ENCODE measurements at places on chromosomes 5 and 9.

DNA sequence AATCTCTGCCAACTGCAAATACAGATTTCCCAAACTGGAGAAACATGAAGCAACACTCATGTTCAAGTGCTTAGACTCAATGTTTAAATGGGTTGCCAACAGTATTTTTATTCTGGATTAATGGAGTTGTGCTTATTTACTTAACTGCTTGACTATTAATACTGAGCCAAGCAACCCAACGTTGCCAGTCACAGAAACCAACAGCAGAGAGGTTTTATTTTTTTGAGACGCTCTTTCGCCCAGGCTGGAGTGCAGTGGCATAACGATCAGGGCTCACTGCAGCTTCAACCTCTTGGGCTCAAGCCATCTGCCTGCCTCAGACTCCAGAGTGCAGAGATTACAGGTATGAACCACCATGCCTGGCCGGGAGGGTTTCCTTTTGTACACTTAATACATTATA is 8.5 kb upstream of the TMEM268 start:
- H3K4me3 ChIP-seq, result no peak overlapping the region
- peaks cover 5% of the 10 kb centered on the region for H3K36me3 ChIP-seq
- no peak overlapping the region for H3K27ac ChIP-seq

DNA sequence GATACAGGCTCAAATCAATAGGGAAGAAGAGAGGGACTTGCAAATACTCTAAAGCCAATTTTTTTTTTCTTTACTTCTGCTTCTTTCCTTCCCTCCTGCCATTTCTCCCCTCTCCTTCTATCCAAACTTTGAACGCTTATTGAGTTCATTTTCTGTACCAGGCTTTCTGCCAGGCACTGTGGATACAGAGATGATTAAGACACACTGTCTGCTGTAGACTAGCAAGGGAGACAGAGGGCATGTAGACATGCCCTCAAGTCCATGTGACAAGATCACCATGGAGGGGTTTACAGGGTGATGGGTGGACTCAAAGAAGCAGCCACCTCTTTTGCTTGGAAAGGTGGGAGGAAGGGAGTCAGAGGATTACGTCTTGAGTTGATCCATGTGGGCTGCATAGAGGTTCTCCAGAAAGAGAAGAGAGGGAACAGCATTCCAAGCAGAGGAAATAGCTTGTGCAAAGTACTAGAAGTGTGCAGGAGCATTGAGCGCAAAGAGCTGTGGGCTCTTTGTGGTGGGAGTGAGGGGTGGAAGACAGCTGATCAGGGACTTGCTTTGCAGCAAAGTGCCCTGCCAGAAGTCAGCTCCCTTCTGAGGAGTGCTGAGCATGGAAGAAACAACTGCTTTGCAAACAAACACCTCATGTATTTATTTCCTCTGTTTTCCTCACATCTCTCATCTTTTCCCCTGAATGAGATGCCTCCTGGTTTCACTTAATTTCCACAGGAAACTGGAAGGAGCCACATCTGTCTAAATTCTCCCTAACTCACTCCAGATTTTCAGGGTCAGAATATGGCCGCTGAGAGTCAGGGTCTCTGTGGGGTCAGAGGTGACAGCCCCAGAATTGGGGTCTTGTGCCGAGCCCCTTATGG is 64.4 kb upstream of the COL15A1 start:
- no peaks in the 10 kb centered on the region for H3K27me3 ChIP-seq
- no peaks in the 10 kb centered on the region for H3K36me3 ChIP-seq
- no peak overlapping the region for H3K4me3 ChIP-seq
- H3K27ac ChIP-seq, result no peak overlapping the region
- H3K4me1 ChIP-seq, result no peaks in the 10 kb centered on the region

GRCh38 chr5:73532195-73532594 is 33.2 kb downstream of the ANKRA2 start:
- no peaks in the 10 kb centered on the region for H3K36me3 ChIP-seq
- no peak overlapping the region for H3K27ac ChIP-seq
- no peaks in the 10 kb centered on the region for H3K4me1 ChIP-seq
- no peaks in the 10 kb centered on the region for H3K27me3 ChIP-seq
- no peak overlapping the region for H3K4me3 ChIP-seq

DNA sequence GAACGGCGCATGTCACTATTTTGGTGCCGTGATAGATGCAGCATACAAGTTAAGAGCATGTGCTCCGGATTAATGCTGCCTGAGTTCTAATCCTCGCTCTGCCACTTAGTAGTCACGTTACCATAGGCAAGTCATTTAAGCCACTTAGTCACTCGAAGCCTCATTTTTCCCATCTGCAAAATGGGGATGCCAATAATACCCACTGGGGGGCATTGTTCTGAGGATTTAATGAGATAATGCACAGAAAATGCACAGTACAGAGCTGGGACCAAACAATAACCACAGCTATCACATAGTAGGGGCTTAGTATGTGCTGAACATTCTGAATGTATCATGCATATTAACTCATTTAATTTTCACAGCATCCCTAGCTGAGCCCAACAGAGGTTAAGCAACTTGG is 9.1 kb downstream of the NIPAL4 start:
- no peaks in the 10 kb centered on the region for H3K27me3 ChIP-seq
- H3K4me3 ChIP-seq, result no peak overlapping the region
- no peaks in the 10 kb centered on the region for H3K4me1 ChIP-seq
- H3K27ac ChIP-seq, result no peak overlapping the region
- no peaks in the 10 kb centered on the region for H3K36me3 ChIP-seq

GRCh38 chr5:59193616-59194319 is 610.9 kb downstream of the RAB3C start:
- no peak overlapping the region for H3K27ac ChIP-seq
- H3K4me3 ChIP-seq, result no peak overlapping the region
- no peaks in the 10 kb centered on the region for H3K27me3 ChIP-seq
- DNase-seq, result peak; percentile 65

DNA sequence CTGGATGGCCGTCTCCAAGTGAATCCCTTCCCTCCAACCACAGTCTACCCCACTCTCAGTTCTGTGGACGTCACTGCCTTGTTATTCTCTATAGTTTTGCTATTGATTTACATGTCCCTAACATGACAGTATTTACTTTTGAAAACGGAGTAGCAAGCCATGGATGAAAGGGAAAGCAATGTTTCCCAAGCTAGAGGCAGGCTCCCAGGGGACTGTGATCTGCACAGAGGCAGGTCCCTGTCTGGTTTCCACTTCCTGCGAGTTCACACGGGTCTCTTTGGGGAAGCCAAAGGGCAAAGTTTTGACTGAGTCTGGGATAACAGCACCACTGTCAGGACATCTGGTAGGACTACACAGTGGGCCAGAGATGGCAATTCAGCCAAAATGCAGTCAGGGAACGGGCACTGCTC is 12.7 kb downstream of the C9orf153 start:
- no peak overlapping the region for H3K4me3 ChIP-seq
- H3K4me1 ChIP-seq, result no peaks in the 10 kb centered on the region
- DNase-seq, result no peak
- H3K27ac ChIP-seq, result no peak overlapping the region
- H3K36me3 ChIP-seq, result no peaks in the 10 kb centered on the region

DNA sequence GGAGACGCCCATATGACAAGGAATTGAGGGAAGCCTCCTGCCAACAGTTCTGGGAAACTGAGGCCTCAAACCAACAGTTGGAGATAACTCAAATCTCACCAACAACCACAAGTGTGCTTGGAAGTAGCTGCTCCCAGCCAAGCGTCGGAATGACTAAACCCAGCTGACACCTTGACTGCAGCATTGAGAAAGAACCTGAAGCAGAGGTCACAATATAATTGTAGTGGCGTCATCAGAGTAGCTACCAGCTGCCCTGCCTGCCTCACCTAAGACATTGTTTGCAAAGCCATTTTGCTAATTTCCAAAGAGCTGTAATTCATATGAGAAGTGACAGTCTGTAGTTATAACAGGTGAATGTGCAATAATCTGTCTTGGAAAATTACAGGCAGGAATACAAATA is 40.8 kb upstream of the ANKRD31 start:
- no peak overlapping the region for H3K27ac ChIP-seq
- no peaks in the 10 kb centered on the region for H3K36me3 ChIP-seq
- no peak for DNase-seq

GRCh38 chr5:67827541-67827940 is 388.0 kb upstream of the PIK3R1 start:
- H3K36me3 ChIP-seq, result no peaks in the 10 kb centered on the region
- H3K27me3 ChIP-seq, result no peaks in the 10 kb centered on the region
- no peaks in the 10 kb centered on the region for H3K4me1 ChIP-seq
- H3K27ac ChIP-seq, result no peak overlapping the region

GRCh38 chr9:86828631-86829030 is 118.7 kb downstream of the GAS1 start:
- no peaks in the 10 kb centered on the region for H3K4me1 ChIP-seq
- no peak overlapping the region for H3K27ac ChIP-seq
- H3K4me3 ChIP-seq, result no peak overlapping the region
- no peaks in the 10 kb centered on the region for H3K36me3 ChIP-seq
- H3K27me3 ChIP-seq, result no peaks in the 10 kb centered on the region

GRCh38 chr5:152542741-152543140 is 137.7 kb upstream of the NMUR2 start:
- no peaks in the 10 kb centered on the region for H3K4me1 ChIP-seq
- H3K36me3 ChIP-seq, result no peaks in the 10 kb centered on the region
- H3K27me3 ChIP-seq, result no peaks in the 10 kb centered on the region
- H3K4me3 ChIP-seq, result no peak overlapping the region
- H3K27ac ChIP-seq, result no peak overlapping the region

DNA sequence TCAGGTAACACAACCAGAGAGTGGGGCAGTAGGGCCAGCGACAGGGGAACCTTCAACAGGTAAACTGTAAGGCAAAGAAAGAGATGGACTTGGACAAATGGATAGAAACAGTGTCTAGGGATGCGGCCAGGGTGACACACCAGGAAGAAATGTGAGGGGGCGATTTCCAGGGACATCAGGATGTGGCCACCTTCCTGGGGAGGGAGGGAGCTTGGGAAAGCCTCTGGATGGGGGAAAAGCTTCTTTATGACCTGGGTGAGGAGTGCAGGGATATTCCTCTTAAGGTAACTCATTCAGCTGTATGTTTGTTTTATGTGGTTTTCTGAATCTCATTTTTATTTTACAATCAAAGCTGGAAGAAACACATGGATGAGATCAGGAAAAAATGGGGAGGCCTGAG is 11.9 kb upstream of the NXNL2 start:
- no peak overlapping the region for H3K27ac ChIP-seq
- no peak for DNase-seq
- no peaks in the 10 kb centered on the region for H3K36me3 ChIP-seq
- H3K27me3 ChIP-seq, result no peaks in the 10 kb centered on the region
- H3K4me1 ChIP-seq, result no peaks in the 10 kb centered on the region
- H3K4me3 ChIP-seq, result no peak overlapping the region

DNA sequence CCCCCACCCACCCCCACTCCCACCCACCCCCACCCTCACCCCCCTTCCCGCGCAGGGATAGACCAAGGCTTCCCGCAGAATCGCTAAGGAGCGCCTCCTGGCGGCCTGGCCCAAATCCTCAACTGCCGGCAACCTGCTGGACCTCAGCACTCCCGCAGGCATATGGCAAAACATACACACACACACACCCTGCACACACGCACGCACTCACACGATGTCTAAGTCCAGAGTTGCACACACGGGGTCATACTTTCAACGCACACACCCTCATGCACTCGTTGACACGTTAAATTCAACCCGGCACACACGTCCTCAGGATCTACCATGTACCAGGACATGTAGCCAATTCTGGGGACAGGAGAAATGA is 1.7 kb downstream of the CPLX2 start:
- H3K4me1 ChIP-seq, result no peaks in the 10 kb centered on the region
- no peak overlapping the region for H3K4me3 ChIP-seq
- peaks cover 16% of the 10 kb centered on the region for H3K27me3 ChIP-seq
- H3K27ac ChIP-seq, result no peak overlapping the region
- H3K36me3 ChIP-seq, result no peaks in the 10 kb centered on the region

DNA sequence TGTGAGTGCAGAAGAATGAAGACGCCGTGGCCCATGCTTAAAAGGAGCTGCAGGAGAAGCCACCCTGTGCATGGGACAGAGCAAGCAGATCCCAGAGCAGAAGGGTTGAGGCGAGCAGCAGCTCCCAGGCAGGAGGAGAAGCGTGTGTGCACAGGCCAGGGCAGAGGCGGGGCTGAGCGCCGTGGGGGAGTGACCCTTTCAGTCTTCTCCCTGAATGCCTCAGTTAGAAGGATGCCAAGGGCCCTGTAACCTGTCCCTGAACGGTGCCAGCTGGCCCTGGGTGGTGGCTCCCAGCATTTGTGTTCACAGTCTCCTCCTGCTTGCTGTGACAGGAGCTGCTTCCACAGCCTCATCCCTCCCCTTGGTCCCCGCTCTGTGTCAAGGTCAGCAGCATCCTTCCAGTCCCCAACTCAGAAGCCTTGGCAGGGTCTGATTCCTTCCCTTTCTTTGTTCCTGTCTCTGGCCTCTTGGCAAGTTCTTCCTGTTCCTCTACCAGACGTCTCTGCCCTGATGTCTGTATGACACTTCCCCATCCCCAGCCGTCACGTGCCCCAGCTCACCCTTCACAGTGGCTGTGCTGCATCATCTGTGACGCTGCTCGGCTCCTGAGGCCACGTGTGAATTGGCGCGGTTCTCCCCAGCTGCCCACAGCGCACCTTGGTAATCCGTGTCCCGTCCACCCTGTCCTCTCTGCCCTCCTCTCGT is 5.2 kb downstream of the EXOC3 start:
- peaks cover 7% of the 10 kb centered on the region for H3K4me1 ChIP-seq
- no peak overlapping the region for H3K27ac ChIP-seq
- H3K27me3 ChIP-seq, result no peaks in the 10 kb centered on the region
- no peak for DNase-seq
- H3K36me3 ChIP-seq, result peaks cover 28% of the 10 kb centered on the region
- H3K4me3 ChIP-seq, result no peak overlapping the region

- H3K4me1 ChIP-seq, result peaks cover 25% of the 10 kb centered on the region
- no peak for DNase-seq
- no peaks in the 10 kb centered on the region for H3K36me3 ChIP-seq
- H3K4me3 ChIP-seq, result peak overlapping the region; percentile 60
- no peaks in the 10 kb centered on the region for H3K27me3 ChIP-seq
Measured at GRCh38 chr9:137607141-137607857, 1.8 kb downstream of the ARRDC1 start.

DNA sequence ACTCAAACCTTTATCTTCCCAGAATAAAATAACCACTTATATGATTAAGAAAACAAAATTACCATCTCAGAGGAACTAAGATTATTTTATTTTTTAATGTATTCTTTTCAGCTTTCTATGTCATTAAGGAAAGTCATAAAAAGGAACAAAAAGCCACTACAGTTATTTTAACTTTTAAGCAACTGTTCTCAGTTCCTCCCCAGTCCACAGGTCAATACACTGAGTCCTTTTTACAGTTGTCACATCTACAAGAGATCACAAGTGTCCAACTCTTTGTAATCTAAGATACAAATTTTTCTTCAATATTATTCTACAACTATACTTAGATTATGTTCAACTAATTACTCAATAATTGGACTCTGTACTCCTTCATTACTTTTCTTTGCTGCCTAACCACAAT is 782.8 kb upstream of the ACO1 start:
- no peaks in the 10 kb centered on the region for H3K4me1 ChIP-seq
- H3K27me3 ChIP-seq, result no peaks in the 10 kb centered on the region
- no peak overlapping the region for H3K27ac ChIP-seq
- H3K4me3 ChIP-seq, result no peak overlapping the region
- no peaks in the 10 kb centered on the region for H3K36me3 ChIP-seq

DNA sequence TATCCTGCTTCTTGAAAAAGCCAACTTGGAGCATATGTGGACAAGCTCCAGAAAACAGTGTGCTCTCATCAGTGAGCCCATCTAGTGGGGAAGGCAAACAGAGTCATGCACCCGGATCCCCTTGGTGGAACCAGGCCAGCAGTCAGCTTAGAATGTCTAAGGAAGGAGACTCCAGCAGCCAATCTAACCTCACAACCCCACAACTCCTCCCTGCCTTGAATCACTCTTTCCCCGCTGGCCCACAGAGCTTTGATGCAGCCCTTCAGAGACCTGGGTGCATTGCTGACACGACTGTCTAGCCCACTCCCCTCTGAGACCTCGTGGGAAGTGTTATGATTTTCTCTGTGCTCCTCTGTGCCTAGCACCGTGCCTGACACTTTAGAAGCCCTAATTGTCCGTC is 623.7 kb downstream of the BNC2 start:
- H3K27me3 ChIP-seq, result no peaks in the 10 kb centered on the region
- no peak overlapping the region for H3K4me3 ChIP-seq
- H3K4me1 ChIP-seq, result no peaks in the 10 kb centered on the region
- no peak overlapping the region for H3K27ac ChIP-seq
- H3K36me3 ChIP-seq, result no peaks in the 10 kb centered on the region
